ENCODE measurements at places on chromosomes 16 and 17. TPM values are rescaled to one million over a fixed set of nuclear protein-coding genes. Genes with fewer than 3 reads are reported as not detected.
A peak's percentile ranks its signal among the peaks of the same experiment; 100 is the strongest.

The RBL2 gene
- 69.9 TPM for total RNA-seq

The RAMP2 gene
- total RNA-seq, result not detected

The UNC13D gene
- total RNA-seq, result 165 TPM

The CRHR1 gene
- total RNA-seq, result not detected

The OR4D1 gene
- 0.09 TPM for total RNA-seq

DNA sequence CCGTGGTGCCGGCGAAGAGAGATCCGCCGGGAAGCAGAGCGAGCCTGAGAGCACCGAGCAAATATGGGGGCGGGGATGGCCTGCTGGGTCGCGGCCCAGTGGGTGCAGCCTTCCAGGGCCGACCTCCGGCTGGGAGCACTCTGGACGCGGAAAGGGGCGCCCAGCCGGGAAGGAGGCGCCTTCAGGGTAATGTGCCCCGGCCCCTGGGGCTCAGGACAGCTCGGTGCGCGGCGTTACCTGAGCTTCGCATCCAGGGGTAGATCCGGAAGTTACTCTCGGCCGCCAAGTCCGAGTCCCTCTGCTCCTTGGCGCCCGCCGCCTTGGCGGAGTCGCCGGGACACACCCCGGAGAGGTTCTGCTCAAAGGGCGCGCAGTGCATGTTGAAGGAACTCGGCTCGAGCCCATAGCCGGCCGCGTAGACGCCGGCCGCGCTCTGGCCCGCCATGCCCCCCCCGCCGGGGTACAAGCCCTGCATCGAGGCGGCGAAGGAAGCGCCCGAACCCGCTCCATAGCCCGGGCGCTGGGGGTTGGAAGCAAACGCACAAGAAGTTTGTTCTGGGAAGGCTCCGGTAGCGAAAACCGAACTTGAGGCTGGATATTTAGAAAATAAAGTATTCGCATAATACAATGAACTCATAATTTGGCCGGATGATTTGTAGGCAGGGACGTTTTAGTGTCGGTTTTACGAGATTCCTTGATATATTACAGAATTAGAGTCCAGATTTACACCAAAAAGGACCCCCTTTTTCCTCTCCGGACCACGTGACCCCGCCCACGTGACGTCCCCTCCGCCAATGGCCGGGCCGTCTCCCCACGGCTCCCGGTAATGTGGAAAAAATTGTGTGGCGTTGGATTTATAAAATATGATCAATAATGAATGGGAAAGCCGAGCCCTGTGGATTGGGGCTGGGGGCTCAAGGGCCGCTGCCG is at the start of gene HOXB7:
Gene HOXB7 (minus strand): TSS at position 736 of the 930 bp plus-strand sequence. CDS start 99 bp downstream, at position 637.
- no peak for DNase-seq

GRCh38 chr17:13797863-13798262 is 196.1 kb upstream of the HS3ST3A1 start:
- no peak for DNase-seq

DNA sequence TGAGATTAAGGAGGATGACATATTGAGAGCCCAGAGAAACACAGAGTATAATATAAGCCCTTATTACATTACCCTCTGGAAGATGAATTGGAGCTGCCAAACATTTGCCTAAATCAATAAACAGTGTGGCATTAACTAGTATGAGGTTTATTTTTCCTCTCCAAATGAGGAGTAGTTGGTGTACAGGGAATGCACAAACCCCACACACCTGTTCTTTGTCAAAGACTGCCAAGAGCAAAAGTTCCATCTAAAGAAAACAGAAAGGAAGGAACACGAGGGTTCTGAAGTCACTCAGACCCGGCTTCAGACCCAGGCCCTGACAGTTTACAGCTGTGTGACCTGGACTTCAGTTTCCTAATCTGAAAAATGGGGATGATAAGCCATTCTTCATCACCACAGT is 138.1 kb downstream of the SHISA9 start:
- DNase-seq, result no peak

- DNase-seq, result no peak
Measured at GRCh38 chr17:79043191-79043930, 19.4 kb downstream of the C1QTNF1 start.

DNA sequence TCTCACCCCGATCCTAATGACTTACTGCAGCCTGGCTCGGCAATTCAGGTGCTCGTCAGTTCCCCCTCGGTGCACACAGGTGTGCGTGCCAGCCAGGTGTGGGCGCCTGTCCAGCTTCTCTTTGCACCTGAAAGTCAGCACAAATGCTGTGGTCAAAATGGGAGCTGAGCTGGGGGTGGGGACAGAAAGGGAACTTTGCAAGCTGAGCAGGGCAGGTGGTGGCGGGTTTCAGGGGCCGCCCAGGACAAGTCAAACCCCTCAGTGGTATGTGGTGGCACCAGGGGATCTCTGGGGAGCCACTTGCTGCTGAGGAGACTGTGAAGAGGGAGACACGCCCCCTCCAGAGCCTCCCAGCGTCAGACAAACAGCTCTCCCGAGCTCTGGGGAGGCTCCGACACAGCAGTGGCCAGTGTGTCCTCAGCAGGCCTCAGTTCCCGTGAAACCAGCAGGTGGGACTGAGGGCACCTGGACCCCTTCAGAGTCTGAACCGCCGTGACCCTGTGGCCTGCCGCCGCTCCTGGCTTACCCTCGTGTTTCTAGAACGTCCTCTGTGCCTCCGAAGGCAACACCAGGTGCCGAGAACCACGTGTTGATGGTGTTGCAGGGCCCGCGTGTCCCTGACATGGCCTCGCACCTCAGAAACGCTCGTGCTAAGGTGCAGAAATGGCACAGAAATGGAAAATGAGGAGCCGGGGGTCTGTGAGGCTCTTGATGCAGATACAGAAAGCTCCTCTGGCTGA is 233.5 kb upstream of the TNRC6C start:
- DNase-seq, result no peak

DNA sequence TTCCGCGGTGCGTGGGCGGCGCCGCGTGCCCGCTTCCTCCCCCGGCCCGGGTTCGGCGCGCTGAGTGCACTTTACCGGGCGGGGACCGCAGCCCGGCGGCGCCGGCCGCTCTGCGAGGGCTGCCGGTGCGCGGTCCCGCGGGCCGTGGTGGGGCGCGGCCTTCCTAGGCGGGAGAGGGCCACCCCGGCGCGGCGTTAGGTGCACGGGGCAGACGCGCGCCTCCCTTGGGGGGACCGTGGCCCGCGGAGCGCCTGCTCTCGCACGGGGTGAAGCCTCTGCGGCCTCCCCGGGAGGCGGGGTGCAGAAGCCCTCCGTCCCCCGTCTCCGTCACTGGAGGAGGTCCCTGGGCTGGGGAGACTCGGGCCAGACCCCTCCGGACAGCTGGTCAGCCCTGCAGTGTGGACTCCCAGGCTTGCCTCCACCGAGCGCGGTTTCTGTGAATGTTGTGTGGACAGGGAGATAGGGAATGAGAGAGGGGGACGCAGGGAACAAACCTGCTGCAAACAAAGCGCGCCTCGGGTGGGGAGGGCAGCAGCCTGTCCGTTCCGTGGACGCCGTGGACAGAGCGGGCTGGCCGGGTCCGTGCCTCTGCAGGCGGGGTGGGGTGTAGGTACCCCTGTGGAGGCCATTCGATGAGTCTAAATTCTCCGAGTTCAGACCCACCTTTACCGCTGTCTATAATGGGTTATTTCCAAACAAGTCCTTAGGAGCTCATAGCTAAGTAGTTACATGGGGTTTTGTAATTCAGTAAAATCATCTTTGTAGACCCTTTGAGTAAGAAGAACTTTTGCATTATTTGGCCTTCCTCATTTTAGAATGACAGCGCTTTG is 721 bp downstream of the TBCD start:
- DNase-seq, result no peak

DNA sequence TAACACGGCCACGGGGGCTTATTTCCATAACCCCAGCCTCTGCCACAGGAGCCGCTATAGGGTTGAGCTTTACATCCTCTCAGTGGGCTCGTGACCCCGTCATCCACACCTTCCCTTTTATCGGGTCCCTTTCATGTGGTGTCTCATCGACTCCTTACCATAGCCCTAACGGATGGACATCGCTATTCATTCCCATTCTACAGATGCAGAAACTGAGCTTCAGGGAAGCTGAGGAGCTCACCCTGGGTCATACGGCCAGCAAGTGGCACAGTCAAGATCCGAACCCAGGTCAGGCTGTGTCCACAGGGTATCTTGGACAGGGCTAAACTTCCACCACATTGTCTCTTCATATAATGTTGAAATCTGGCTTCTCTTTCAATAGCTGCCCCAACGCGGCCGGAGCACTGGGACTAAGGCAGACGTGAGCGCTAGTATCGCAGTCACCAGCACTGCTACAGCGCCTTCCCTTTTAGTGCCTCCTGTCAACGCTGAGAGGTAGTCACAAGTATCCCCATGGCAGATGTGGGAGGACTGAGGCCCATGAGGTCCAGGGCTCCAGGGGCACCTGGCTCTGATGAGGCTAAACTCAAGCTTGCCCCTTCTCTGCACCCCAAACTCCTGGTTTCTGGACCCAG is 50.8 kb downstream of the SOCS1 start:
- DNase-seq, result no peak

DNA sequence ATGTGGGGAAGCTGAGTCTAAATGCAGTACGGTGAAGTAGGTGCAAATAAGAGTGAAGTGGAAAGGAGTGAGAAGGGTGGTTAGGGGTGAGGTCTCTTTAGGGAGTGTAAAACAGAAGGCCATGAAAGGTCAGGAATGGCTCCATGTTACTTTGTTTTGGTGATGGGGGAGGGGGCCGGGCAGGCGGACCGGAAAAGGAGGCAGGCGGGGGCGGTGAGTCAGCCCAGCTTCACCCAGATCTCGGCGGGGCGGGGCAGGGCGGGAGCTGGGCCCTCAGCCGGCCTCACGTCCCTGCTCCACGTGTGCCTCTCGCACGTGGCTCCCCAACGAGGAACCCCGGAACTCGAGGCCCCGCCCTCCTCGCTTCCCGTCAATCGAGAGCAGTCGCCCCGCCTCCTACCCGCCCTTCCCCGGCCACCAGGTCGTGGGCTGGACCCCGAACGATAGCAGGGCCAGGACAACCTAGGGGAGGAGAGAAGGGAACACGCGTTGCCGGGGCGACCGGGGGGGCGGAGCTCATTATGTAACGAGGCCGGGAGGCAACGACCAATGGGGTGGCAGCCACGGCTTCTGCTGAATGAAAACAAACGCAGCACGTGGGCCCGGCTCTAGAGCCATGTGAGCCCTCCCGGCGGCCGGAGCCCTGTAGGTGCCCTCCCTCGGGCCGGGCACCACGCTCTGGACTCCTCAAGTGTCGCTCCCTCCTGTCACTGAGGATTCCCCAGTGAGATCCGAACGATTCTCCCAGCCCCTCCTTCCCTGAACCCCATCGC is 1.4 kb downstream of the NR1D1 start:
- DNase-seq, result peak; percentile 95

DNA sequence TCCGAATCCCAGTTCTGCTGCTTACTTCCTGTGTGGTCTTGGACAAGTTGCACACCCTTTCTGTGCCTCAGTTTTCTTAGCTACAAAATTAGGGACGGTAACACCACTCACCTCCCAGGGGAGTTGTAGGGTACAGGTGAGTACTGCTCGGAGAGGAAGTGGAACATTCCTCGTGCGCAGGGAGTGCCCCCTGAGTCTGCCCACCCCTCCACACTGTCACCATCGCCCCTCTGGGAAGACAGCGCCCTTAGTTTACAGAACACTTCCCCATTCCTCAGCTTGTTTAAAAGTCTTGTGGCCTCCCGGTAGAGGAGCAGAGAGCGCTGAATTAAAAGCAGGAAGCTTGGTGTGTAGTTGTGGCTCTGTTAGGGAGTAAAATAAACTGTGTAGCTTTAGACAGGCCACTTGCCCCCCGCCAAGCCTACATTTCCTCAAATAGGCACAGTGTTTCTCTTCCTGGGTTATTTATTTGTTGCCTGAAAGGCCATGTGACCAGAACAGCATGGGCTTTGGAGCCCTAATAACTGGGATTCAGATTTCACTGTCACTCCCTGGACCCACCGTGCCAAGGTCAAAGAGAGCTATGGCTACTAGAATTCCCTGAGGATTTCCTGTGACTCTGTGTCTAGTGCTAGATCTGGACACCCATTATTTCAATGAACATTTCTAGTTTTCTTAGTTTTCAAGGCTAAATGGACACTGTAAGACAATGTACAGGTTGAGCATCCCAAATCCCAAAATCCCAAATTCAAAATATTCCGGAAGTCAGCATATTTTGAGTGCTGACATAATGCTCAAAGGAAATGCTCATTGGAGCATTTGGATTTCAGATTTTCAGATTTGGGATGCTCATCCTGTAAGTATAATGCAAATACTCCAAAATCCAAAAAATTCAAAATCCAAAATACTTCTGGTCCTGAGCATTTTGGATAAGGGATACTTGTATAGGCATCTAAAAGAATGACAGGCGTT is 372.5 kb downstream of the SNX29 start:
- no peak for DNase-seq

DNA sequence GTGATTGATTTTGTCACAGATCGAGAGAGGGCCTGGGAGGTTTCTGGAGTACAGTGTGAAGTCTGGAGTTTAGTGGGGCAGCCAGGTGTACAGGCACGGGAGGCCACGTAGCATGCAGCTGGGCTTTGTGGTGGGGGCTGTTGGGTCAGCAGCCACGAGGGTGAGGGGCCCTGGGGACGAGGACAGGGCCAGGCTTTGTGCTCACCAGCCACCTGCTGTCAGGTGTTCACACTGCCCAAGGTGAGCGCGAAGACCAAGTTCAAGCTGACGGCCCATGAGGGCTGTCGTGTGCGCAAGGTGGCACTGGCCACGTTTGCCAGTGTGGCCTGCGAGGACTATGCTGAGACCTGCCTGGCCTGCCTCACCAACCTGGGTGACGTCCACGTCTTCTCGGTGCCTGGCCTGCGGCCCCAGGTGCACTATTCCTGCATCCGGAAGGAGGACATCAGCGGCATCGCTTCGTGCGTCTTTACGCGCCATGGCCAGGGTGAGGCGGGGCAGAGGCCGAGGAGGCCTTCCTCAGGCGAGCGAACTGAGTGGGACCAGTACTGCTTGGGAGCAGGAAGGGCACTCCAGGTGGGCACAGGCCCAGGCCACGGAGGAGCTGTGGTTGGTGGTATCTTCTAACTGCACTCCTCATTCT is 15.9 kb downstream of the LLGL1 start:
- no peak for DNase-seq

DNA sequence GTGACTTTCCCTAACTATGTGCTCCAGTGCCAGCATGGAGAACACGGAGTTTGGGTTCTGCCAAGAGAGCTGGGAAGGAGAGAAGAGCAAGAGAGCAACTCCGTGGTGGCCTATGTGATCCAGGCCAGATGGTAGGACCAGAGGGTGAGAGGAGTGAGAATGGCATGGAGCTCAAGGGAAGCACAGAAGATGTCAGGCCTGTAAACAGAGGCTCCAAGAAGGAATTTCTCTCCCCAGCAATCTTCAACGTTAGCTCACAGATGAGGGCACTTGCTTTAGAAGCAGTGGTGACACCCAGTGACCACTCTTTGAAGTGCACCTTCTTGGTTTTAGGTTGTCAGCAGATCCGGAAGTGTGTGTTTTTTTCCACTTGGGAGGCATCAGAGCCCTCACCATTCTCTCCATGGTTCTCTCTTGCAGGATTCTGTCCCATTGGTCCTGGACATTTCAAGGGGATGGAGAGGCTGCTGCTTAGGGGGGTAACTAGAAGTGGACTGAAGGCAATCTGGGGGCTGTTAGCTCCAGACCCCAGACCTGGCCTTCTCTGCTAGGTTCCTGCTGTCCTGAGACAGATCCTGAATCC is 18.1 kb upstream of the TMEM98 start:
- DNase-seq, result peak; percentile 57

Measured in activated T-helper 2 cell treated with anti-CD3 and anti-CD28 coated beads, Interferon-gamma antibody, Interleukin-2, Interleukin-4, amounts not matched to agents 10 μg/mL and 5 μg/mL and 100 μg/mL, durations not matched to agents 14 hours and 24 hours and 36 hours (primary cell).